ENCODE measurements at places on chromosomes 13 and 19. TPM values are rescaled to one million over a fixed set of nuclear protein-coding genes. Genes with fewer than 3 reads are reported as not detected.

DIAPH3 gene
- 1.9 TPM for polyA plus RNA-seq

TMEM145 gene
- polyA plus RNA-seq = 30.9 TPM

TLE2 gene
- 9.6 TPM for polyA plus RNA-seq

CLEC4M gene
- not detected for polyA plus RNA-seq

SCN1B gene
- polyA plus RNA-seq = 1.5 TPM

KASH5 gene
- polyA plus RNA-seq = not detected

NLRP4 gene
- not detected for polyA plus RNA-seq

SIX5 gene
- polyA plus RNA-seq = not detected

OVOL3 gene
- polyA plus RNA-seq = not detected

CRX gene
- not detected for polyA plus RNA-seq

Data from neural cell (in vitro differentiated cells).